HepG2 (cell line): ENCODE measurements at places on chromosomes 1 and 21.

DNA sequence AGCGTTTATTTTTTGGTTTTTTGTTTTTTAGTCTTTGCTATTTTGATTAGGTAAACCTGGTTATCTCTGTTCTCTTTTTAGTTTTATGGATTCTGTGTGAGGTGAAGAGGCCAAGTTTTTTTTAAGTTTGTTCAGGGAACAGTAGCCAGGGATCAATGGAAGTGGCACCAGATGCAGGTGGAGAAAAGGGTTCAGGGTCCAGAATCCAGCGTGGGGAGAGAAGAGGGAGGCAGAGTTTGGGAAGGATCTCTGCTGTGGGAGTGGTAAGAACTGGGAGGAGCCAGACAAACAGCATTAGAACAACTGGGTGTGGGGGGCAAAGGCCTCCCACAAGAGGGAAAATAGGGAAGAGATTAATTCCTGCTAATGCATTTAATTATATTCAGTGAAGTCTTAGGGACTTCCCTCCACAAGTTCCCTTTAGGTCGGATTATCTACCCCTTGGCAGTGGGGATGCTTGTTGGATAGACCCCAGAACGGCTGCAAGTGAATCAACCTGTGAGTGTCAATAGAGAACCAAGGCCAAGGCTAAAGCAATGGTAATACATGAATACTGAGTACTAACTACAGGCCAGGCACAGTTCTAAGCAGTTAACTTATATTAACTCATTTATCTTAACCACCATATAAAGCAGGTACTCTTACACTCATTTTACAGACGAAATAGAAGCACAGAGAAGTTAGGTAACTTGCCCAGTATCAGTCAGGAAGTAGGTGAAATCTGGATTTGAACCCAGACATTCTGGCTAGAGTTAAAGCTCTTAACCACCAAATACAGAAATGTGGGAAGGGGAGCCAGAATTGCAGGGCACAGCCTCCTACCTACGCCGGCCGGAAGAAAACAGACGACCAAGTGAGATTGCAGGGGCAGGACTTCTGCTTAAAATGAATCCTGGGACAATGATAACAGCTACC lies 498 bp downstream of the GNAT2 start:
- H3K27ac ChIP-seq, result peak overlapping the region; percentile 92
- peak; percentile 51 for DNase-seq
- H3K27me3 ChIP-seq, result no peaks in the 10 kb centered on the region; the same call in 2 of the 3 replicates
- no peaks in the 10 kb centered on the region; the same call in 2 of the 3 replicates for H3K36me3 ChIP-seq

- no peak for DNase-seq
- no peak overlapping the region for H3K4me3 ChIP-seq
- no peak overlapping the region for H3K27ac ChIP-seq
- no peaks in the 10 kb centered on the region for H3K27me3 ChIP-seq
- H3K4me1 ChIP-seq, result peaks cover 37% of the 10 kb centered on the region
- H3K36me3 ChIP-seq, result no peaks in the 10 kb centered on the region
These were observed 4.0 kb upstream of the PLEKHM2 start for GRCh38 chr1:15680131-15680530.

DNA sequence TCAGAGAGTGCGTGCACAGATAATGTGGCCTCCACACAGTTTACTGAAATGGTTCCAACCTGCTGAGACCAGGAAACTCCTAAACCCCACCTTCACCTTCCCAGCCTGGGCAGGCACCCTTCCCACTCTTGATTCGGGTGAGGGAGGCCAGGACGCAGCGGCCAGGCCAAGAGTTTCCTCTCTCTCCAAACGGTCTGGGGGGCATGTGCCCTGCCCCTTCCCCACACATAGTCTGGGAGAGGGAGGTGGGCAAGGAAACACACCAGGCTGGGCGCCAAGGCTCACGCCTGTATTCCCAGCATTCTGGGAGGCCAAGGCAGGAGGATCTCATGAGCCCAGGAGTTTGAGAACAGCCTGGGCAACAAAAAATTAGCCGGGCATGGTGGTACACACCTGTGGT lies 9.6 kb downstream of the TNFRSF8 start:
- no peaks in the 10 kb centered on the region for H3K4me1 ChIP-seq
- DNase-seq, result no peak
- H3K36me3 ChIP-seq, result no peaks in the 10 kb centered on the region
- no peak overlapping the region for H3K27ac ChIP-seq

GRCh38 chr1:55134152-55134808 lies 80.9 kb downstream of the USP24 start:
- H3K36me3 ChIP-seq, result peaks cover 25% of the 10 kb centered on the region
- peaks cover 5% of the 10 kb centered on the region for H3K4me1 ChIP-seq
- H3K27me3 ChIP-seq, result no peaks in the 10 kb centered on the region
- DNase-seq, result no peak

DNA sequence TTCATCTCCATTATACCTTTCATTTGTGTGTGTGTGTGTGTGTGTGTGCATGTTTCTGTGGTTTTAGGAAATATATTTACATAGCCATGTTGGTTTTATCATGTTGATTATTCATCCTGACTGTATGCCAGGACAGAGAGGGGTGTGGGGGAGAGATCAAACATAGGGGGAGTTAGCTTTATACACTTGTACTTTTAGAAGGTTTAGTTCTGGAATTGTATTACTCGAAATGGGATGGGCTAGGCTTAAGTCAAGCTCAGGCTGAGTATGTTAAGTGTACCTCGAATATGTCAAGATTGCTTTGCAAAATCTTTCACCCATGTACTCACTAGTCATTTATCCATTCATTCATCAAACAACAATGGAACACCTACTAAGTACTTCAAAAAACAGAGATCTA lies 123.3 kb downstream of the HMCN1 start:
- H3K27ac ChIP-seq, result no peak overlapping the region
- no peaks in the 10 kb centered on the region for H3K27me3 ChIP-seq
